ENCODE measurements at places on chromosomes 6 and 20. TPM values are rescaled to one million over a fixed set of nuclear protein-coding genes. Genes with fewer than 3 reads are reported as not detected.

BHLHE23 gene
- 0.38 TPM for total RNA-seq

BMP6 gene
- 2.1 TPM for total RNA-seq

GSTA2 gene
- not detected for total RNA-seq

C6orf62 gene
- total RNA-seq: 100 TPM

FAM217A gene
- total RNA-seq: not detected

SPATS1 gene
- total RNA-seq: not detected

F13A1 gene
- 1.5 TPM for total RNA-seq

CD109 gene
- 4.9 TPM for total RNA-seq

TNXB gene
- 4.8 TPM for total RNA-seq

SNHG17 gene
- 59.8 TPM for total RNA-seq

RAB44 gene
- total RNA-seq: not detected

HLA-DRB5 gene
- 1.0 TPM for total RNA-seq

COL9A1 gene
- 14.4 TPM for total RNA-seq

MEP1A gene
- not detected for total RNA-seq

RNF144B gene
- total RNA-seq: 9.8 TPM

SMPDL3A gene
- 3.5 TPM for total RNA-seq

SPTLC3 gene
- 0.82 TPM for total RNA-seq

FKBP5 gene
- total RNA-seq: 40.4 TPM

ALDH8A1 gene
- not detected for total RNA-seq

DEFB116 gene
- not detected for total RNA-seq

BCAS1 gene
- total RNA-seq: 0.19 TPM

SUPT3H gene
- total RNA-seq: 25.0 TPM

RAET1L gene
- total RNA-seq: not detected

METTL24 gene
- 0.44 TPM for total RNA-seq

SRMS gene
- total RNA-seq: 0.29 TPM

DLK2 gene
- total RNA-seq: 0.37 TPM

PIM1 gene
- total RNA-seq: 94.1 TPM

PSORS1C2 gene
- not detected for total RNA-seq

TENT5A gene
- 2.9 TPM for total RNA-seq

DDO gene
- not detected for total RNA-seq

CGA gene
- total RNA-seq: not detected

GSTA3 gene
- not detected for total RNA-seq

NR2E1 gene
- not detected for total RNA-seq

DZANK1 gene
- total RNA-seq: 9.9 TPM

CLPSL2 gene
- total RNA-seq: 1.4 TPM

SNAP25 gene
- total RNA-seq: 0.69 TPM

HUS1B gene
- 0.75 TPM for total RNA-seq

STMND1 gene
- not detected for total RNA-seq

NHLRC1 gene
- 0.58 TPM for total RNA-seq

SIRPD gene
- total RNA-seq: not detected

HTR1E gene
- not detected for total RNA-seq

HLA-DMA gene
- 15.1 TPM for total RNA-seq

HLA-DPA1 gene
- 6.2 TPM for total RNA-seq

TRAPPC3L gene
- total RNA-seq: not detected

ZNF311 gene
- total RNA-seq: 4.2 TPM

SLC24A3 gene
- 6.2 TPM for total RNA-seq

XKR7 gene
- 1.8 TPM for total RNA-seq

PKIG gene
- total RNA-seq: 25.4 TPM

GRM1 gene
- 1.3 TPM for total RNA-seq

RSPO3 gene
- total RNA-seq: not detected

All from H1 (cell line).